Cerebellar nuclear complex (tissue), 1 donor: ENCODE measurements at places on chromosomes 7 and 10.
A peak's percentile ranks its signal among the peaks of the same experiment; 100 is the strongest.

GRCh38 chr10:31157123-31158010 lies 125.7 kb upstream of the ZNF438 start:
- DNase-seq: peak; percentile 6

DNA sequence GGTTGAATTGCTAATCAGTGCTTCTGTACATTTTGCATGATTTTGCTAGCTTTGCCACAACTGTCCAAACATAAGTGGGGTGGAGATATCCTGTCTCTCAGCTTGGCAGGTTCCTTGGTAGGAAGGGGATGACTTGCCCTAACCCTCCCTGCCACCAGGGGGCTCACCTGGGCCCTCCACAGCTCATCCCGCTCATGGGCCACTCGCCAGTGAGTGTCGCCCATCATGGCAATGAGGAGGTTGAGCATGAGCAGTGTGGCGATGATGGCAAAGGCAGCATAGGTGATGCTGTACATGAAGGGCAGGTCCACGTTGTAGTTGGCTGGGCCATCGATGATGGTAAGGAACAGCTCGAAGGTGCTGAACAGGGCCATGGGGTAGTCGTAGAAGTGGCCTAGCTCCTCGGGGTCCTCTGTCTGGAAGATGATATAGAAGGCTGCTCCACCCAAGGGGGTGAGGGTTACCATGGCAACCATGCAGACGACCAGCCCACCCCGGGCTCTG lies 12.2 kb downstream of the TRPV6 start:
- no peak for DNase-seq

DNA sequence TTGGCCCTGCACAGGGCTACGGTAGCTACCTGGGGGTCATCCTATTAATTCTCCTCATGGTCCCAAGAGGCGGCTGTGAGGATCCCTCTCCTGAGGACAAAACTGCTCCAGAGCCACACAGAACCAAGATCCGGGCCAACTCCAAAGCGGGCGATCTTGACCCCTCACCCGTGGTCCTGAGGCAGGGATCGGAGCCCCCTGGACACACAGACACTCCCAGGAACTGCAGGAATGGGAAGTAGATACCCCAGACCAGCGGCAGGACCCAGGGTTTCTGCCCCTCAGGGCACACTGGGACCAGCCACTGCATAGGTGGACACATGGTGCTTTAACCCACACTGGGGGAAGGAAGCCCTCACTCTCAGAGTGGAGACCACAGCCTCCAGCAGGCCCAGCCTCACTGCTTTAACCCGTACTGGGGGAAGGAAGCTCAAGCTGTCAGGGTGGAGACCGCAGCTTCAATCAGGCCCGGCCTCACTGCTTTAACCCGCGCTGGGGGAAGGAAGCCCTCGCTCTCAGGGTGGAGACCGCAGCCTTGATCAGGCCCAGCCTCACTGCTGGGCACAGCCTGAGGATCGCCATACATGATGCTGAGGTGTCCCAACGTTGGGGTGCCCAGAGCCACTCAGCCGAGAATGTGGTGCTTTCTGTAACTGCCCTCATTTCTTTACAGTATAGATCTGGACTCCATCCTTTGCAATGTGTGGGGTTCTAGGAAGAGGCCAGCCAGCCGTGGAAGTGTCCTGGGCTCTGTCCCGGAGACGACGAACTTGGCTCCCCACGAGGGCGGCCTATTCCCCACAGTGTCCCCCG lies 60.1 kb downstream of the DIP2C start:
- DNase-seq: no peak

- DNase-seq: no peak
Observed at GRCh38 chr7:28483112-28483511, 70.8 kb downstream of the CREB5 start.

- DNase-seq: no peak
Observed at GRCh38 chr7:151680810-151681209, 161.1 kb upstream of the RHEB start.

DNA sequence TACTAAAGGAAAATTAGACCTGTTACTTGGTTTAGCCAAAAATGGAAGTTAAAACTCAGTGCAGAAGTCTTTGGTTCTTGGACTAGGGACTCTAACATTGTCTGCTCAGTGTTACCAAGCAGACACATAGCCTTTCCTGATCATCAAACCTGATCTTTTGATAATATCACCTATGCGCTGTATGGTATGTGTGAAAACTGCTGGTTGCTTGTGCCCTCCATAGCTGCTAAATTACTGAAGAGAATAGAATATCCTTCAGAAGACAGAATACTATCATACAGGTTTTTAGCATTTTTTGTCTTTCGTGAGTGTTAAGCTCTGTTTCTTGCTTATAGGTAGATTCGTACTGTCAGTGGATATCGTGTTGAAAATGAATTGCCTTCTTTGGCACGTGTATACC lies 68.7 kb downstream of the ST7 start:
- DNase-seq: no peak

- DNase-seq: no peak
Observed at GRCh38 chr10:22962817-22963216, 35.0 kb downstream of the ARMC3 start.

DNA sequence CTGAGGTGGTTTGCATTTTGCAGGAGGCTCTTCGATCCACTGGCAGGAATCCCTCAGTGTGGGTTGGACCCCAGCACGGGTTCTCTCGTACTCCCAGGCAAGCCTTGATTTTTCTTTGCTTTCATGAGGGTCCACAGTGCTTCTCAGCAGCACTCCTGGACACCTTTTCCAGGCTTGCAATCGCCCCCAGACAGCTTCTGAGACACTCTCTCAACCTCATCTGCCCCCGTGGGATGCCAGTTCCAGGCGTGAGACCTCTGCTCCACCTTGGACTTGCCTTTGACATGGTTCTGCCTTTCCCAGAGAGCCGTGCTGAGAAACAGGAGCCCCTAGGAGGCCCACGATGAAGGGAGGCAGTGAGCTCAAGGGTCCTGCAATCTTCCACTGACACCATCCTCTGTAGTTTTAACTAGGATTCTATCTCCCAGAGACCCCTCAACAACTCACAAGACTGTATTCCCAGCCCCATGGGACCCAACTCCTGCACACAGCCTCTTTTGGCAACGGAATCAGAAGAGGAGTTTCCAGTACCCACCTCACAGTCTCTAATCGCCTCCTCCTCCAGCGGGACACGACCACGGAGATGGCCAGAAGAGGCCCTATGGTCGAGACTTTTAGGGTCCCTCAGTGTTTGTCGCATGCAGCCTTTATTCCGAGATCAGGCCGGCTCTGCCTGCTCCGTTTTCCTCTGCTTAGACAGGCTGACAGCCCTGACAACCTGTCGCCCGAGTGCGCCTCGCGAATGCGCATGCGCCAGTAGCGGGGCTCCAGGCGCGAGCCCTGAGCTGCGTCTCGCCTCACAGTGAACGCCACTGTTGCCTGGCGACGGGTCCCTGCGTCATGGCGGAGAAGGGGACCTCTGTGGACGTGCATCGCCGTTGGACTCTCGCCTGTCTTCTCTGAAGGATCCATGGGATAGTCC lies 26.0 kb upstream of the ZNF273 start:
- no peak for DNase-seq

- DNase-seq: no peak
Observed at GRCh38 chr7:138852469-138852868, 54.5 kb upstream of the ATP6V0A4 start.

DNA sequence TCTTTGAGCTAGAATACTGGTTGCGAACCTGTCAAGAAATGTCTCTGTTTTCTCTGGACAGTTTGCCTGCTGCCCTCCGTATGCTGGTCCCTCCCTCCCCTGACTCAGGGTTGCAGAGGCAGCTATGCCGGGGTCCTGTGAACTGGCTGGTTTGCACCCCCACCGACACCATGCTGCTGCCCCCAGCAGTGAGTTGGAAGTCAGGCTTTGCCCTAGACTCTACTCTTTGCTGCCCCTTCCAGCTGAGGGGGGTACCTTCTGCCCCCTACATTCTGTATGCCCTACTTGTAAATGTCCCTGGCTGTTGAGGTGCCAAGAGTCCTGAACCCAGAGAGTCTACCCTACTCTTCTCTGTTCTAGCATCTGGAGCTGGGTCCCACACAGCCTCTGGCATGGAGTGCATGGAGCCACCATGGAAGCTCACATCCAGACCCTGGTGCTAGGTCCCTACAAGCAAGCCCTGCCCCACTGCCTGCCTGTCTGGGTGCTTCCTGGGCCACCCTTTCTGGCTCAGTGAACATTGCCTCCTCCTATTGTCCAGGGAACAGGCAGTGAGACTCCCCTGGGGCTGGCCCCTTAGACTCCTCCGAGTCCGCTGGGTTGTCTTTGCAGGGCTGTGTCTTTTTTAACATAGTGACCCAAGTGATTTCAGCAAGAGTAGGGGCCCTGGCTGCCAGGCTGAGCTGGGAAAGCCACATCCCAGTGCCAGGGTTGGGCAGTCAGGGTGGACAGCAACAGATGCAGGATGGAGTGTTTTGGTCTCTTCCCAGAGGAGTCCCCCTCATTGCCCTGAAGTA lies 138.9 kb downstream of the ADCY1 start:
- DNase-seq: no peak

DNA sequence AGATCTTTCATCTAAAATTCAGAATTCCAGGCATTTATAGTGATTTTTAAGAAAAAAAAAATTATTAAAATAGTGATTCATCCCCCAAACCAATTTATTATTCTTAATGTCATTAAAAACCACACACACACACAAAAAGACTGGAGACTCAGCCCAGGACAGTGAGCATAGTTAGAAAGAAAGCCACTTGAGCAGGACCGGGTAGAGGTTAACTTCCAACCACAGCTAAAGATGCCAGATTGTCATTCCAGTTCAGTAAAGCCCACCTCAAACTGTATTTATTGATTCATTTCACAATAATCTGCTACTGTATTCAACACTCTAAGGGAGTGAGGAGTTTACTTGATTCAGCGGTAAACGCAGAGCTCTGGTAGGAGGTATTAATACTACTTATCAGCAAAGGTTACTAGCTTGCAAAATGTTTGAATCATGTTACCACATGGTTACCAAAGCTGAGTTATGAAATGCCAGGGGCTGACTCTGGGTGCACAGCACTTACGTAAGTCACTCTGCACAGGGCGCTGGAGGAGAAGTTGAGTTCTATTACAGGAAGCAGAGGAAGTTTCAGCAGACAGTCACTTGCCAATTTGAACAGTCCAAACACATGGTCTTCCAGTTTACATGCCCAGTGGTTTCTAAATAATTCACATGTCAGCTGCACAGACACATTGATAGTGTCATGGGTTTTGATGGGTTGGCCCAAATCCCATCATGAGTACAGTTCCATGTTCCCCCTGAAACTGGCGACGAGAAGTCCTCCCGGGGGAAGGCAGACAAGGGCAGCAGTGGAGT lies 64.6 kb downstream of the KLF6 start:
- no peak for DNase-seq

DNA sequence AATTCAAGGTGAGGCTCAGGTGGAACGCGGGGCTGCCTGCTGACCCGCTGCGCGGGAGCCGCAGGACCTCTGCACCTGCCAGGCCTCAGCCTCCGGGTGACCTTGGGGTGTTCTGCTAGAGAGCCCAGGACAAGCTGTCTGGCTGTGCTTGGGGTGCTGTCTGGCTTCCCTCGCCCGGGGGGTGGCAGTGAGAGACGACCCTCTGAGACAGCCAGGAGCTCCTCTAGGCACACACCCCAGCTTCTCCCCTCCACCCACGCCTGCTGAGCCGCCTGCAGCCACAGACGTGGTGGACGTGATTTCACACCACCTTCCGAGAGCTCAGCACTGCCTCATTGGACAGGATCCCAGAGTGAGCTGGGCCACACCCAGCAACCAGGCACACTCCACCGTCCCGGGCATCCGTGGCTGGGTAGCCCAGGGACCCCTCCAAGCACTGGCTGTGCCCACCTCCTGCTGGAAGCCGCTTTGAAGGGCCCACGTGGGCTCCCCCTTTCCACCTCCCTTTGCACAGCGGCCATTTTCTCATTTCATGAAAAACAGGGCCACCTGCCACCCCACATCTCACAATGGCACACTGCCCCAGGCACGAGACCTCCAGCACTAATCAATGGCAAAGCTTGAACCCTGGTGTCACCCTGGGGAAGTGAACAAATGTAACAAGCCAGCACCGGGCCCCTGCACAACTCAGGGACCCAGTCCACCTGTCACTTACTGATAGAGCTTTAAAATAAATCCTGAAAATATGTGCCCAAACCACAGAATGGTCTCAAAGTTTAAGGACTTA lies 35.0 kb downstream of the ZFAND2A start:
- no peak for DNase-seq

DNA sequence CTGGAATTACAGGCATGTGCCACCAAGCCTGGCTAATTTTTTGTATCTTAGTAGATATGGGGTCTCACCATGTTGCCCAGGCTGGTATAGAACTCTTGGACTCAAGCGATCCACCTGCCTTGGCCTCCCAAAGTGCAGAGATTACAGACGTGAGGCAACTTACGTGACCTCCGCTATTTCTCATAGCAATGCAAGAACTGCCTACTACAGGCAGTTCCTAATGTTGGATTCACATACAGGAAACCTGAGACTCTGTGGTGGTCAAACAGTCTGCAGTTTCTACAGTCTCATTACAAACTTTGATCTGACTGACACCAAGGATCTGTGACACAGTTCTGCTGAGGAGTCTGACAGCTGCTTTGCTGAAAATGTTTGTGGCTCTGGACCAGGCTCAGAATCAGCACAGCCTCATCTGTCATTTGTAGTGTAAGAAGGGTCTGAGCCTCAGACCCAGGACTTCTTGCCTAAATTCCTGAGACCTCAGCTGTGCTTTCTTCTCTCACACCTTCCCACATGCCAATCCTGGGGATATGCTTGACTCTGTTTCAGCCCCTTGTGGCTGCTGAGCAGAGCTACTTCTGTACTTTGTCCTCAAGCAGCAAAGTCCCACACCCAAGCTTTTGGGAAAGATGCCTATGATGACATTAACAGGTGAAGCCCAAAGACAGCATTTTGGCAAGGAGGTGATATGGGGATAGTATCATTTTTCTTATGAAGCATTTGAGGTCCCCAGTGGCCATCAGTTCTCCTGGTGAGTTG lies 48.0 kb upstream of the CYP2C9 start:
- no peak for DNase-seq

DNA sequence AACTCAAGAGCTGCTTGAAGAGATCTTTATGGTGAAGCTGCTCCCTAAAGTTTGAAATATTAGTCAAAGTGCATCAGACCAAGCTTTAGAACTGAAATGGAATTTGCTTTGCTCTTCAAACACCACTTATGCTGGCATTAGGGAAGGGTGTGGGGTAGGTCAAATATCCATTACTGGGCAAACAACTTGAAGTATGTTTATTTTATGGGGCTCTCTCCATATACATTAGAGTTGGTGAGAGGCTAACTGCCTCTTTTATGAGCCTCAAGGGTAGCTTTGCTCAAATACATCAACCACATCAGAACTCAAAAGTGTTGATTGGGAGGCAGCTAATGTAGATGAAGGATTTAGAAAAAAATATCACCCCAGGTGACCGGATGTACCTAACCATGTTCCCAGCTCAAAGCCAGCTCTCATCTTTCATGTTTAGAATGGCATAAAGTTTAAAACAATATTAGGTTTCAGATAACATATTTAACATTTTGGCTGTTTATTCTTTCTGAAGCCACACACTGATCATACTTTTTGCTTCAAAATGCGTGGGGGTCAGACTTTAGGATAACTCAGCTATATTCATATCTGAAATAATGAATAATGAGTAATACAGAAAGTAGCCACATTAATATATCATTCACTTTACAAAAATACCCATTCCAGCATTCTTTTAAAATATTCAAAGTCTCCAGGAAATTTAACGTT lies 318.6 kb downstream of the PTEN start:
- no peak for DNase-seq
